EL (cell line): ENCODE measurements at places on chromosomes 12 and 14.

DNA sequence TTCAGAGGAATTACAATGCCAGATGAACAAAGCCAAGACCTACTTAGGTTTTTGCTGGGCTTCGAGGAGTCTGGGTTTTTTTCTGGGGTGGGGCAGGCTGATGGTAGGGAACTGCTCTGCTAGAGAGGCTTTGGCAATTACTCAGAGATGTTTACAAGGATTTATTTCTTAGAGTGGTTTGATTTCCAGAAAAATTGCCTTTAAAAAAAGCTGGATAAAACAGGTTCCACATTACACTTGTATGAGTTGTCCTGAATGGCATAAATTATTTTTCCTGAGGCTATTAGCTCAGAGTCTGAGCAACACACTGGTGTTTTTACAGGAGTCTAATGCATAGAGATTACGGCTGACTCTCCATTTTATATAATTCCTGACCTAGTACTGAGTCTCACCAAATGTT, 118.5 kb upstream of the FRMD6 start:
- DNase-seq: peak; percentile 94

DNA sequence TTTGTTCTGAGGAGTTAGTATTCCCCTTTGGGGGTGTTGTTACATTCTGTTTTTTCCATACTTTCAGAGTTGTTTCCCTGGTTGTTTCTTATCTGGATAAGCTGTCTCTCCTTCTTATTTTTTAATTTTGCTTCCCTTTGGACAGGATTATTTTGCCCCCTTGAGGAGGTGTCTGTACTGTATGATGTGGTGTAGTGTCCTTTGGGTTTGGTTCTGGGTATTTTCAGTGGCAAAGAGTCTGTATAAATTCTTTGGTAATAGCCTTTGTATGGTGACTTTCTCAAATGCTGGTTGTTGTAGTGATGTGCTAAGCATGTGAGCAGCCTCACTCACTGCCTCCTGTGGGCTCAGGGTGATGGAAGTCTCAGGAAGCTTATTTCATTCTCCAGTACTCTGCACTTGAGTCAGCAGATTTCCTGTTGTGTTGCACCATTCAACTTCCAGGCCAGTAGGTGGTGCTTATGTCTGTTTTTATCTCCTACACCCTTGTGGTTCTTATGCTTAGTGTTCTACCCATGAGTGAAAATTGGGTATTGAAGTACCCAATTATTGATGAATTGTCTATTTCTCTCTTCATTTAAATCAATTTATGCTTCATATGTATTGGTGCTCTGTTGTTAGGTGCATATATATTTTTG, 103.3 kb upstream of the PMCH start:
- DNase-seq: peak; percentile 64

GRCh38 chr12:124044809-124045321, 71.8 kb downstream of the ZNF664 start:
- DNase-seq: no peak

DNA sequence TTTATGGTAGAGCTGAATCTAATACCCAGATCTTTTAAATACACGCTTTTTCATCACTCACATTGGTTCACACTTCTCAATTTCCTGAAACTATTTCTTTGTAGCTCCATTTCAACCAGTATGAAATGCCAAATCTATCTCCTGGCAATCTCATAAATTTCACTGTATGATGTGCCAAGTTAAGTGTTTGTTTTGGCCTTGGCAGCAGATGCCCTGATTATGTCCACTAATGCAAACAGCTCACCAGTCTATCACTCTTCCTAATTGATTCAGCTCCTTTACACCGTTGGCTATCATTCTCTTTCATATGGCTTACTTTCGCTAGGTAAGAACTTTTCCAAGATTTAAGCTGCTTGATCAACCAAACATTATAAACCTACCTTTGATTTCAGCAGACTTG, 58.6 kb downstream of the ZFC3H1 start:
- DNase-seq: no peak

GRCh38 chr12:89781946-89782550, 73.4 kb upstream of the ATP2B1 start:
- no peak for DNase-seq

DNA sequence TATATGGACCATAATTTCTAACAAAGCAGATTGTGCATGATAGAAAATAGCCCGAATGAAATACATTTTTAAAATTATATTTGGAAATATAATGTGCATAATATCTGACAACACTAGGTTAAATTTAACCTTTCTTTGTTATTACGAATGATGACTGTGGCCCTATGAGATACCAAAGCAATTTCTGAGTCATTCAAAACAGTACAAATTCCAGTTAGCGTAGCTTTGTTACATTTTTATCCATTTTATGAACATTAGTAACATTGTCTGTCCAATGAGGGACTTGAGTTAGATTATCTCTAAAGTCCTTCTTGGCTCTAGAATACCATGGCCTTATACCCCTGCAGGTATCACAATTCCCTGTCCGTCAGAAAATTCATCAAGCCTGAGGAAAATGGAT, 39.0 kb upstream of the REP15 start:
- DNase-seq: no peak

DNA sequence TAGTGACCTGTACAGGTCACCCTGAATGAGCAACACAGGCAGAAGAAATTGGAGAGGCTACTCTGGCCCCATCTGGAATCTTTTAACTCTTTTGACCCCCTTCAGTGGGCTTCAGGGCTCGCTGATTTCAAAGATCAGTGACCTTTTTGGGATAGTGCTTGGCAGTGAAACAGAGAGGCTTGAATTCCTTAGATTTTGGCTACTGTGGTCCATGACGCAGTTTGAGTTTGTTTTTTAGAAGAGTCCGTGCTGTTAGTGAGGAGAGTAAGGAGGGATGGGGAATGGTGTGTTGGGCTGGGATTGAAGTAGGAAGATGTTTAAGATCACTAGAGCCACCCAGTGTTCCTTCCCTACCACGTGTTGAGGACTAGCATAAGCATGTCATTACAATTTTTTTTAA, 16.5 kb downstream of the TMEM30B start:
- DNase-seq: no peak

DNA sequence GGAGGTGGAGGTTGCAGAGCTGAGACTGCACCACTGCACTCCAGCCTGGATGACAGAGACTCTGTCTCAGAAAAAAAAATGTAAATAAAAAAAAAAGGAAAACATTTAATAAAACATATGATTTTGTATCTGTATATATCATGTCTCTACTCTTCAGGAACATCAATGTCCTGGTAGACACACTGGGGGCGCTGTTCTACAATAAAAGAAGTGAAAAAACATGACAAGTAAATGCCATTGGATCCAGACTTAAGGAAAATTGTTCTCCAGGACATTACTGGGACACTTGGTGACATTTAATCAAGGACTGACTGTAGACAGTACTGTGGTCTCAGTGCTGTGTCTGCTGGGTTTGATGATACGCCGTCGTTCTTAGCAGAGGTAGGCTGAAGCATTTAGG, 15.5 kb upstream of the KLC1 start:
- no peak for DNase-seq

DNA sequence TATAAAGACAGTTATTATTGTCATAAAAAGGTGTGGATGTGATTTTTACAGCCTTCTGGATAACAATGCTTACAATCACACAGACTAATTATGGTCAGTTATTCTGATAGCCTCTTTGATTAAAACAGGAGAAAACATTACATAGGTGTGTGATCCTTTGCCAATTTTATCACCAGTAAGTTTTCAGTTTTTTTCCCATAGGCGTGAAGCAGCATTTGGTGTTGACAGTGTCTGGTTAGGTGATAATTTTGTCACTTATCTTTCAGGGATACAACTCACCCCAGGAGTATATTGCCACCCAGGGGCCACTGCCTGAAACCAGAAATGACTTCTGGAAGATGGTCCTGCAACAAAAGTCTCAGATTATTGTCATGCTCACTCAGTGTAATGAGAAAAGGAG, 208.8 kb downstream of the EPS8 start:
- no peak for DNase-seq

GRCh38 chr12:19484738-19485137, 45.4 kb downstream of the AEBP2 start:
- no peak for DNase-seq

DNA sequence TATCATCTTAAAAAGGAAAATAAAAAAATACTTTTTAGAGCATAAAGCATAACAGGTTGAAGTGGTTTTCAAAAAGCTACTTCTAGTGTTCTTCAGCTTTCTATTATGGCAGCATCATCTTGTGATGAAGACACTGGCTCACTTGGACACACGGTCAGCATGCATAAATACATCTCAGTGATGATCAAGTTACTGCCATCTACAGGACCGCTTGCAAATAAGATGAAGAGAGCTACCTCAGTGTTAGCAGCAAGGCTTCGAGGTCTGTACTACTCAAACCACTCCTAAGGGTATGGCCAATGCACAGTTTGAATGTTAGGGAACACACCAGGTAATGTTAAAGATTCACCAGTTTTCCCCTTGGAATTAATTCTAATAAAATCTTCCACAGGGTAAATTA, 58.8 kb downstream of the GALC start:
- no peak for DNase-seq

GRCh38 chr12:123389560-123390351, 5.8 kb downstream of the KMT5A start:
- DNase-seq: peak; percentile 46

DNA sequence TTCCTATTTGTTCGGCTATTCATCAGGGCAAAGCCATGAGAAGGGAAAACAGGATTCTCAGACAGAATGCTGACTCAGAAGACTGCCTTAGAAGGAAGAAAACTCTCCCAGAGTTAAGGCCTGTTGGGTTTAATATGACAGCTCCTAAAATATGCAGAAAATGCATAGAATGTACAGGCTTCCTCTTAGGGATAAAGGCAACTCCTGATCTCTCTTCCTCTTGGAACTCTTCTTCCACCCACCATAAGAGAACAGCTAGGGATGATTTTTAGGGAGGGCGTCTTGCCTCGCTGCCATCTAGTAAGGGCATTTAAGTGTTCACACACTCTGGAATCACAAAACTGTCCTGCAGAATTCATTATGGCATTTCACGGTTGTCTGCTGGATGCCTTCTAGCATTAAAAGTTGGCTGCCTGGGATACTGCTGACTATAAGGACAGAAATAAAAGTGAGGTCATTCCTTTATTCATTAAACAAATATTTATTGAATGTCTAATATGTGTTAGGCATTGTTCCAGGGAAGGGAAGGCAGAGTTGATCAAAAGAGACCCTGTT, 73.7 kb downstream of the DCAF5 start:
- DNase-seq: peak; percentile 94
